ENCODE measurements at places on chromosomes 1 and 21.

DNA sequence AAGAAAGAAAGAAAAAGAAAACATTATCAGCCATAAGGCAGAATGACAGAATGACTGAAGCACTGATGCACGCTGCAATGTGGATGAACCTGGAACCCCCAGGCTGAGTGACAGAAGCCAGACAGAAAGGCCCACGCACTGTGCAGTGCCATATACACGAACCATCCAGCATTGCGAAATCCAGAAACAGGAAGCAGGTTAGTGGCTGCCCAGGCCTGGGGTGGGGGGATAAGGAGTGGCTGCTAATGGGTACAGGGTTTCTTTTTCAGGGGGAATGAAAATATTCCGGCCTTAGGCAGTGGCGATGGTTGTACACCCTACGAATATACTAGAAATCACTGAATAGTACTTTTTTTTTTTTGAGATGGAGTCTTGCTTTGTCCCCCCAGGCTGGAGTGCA lies 57.0 kb downstream of the CHD5 start:
- DNase-seq: no peak

GRCh38 chr1:111720274-111720976 lies 18.8 kb downstream of the INKA2 start:
- no peak for DNase-seq

- DNase-seq: no peak
Observed at GRCh38 chr1:17096584-17096983, 22.7 kb downstream of the PADI2 start.

DNA sequence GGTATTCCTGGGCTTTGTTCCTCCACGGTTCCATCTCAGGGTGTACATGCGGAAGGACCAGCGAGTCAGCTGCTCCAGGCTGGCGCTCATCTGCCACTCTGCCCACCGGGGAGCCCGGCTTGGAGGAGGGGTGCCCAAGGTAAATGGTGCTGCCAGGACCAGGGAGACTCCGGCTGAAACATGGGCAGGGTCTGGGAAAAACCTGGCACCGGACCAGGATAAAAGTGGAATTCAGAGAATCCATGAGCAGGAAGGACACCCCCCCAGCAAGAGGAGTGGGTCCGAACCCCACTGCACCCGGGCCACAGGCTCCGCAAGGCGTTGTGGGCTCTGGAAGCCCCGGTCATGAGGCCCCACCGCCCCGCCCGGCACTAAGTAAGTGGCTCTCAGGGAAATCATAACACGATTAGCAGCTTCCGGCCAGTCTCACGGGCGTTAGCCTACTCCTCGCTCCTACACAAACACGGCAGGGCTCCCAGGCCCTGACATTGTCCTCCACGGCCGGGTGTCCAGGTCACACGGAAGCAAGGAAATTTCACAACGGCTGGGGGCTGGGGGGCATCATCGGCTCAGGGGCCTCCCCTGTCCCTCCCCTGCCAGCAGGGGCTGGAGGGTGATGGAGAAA lies 21.1 kb downstream of the MEGF6 start:
- no peak for DNase-seq

- DNase-seq: no peak
Observed at GRCh38 chr1:245656189-245656717, 501.5 kb downstream of the KIF26B start.

DNA sequence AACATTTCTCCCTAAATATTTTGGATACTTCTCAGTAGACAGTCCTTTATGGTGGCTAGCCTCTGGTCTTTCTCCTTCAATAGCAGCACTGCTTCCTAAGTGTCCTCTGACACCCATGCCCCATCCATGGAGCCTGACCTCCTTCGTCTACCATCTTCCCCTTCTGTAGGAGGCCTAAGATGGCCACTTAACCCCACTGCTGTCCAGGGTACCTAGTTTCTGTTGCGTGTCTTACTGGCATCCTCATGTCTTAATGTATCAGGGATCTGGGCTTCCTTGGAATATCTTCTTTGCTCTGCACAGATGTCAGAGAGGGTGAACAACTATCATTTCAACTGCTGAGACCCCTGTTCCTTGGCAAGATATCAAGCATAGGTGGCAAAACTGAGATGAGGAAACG lies 5.4 kb upstream of the KIRREL1 start:
- no peak for DNase-seq

GRCh38 chr1:199223936-199224335 lies 585.1 kb downstream of the PTPRC start:
- DNase-seq: no peak

- no peak for DNase-seq
Observed at GRCh38 chr1:30250984-30251850, 472.2 kb downstream of the MATN1 start.

DNA sequence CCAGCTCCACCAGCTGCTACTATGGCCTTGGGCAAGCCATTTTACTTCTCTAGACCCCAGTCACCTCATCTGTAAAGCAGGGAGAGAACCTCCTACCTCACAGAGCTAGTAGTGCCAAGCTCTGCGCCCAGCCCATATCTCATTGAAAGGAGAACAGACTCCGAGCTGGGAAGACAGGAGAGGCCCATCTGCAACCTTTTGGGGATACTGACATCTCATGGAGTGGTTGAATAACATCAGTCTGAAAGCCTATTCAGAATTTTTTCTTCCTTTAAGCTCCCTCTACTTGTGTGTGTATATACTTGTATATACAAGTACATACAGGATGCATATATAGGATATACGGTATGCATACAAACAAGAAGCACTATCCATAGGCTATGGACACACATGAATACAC lies 279.5 kb upstream of the POU3F1 start:
- no peak for DNase-seq

GRCh38 chr1:225299624-225300023 lies 128.2 kb downstream of the LBR start:
- no peak for DNase-seq

- no peak for DNase-seq
Observed at GRCh38 chr1:167237000-167237399, 16.3 kb downstream of the POU2F1 start.

DNA sequence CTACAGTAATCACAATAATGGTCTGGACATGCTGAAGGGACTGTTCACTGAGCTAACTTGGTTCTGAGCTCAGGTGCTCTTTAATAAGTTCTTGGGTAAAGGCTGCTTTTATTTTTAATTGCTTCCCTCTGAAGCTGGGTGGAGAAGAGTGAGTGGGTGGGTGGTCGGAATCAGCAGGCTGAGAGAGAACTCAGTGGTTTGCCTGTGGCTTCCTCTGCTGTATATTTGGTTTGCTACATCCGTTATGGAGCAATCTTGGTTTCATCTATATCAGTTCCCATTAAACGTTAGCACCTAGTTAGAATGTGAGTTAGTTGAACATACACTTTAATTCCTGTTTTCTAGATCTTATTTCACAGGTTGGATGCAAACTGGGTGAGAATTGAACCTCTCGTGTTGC lies 23.3 kb downstream of the CNIH4 start:
- no peak for DNase-seq

GRCh38 chr1:241615043-241615974 lies 24.9 kb downstream of the CHML start:
- DNase-seq: no peak

DNA sequence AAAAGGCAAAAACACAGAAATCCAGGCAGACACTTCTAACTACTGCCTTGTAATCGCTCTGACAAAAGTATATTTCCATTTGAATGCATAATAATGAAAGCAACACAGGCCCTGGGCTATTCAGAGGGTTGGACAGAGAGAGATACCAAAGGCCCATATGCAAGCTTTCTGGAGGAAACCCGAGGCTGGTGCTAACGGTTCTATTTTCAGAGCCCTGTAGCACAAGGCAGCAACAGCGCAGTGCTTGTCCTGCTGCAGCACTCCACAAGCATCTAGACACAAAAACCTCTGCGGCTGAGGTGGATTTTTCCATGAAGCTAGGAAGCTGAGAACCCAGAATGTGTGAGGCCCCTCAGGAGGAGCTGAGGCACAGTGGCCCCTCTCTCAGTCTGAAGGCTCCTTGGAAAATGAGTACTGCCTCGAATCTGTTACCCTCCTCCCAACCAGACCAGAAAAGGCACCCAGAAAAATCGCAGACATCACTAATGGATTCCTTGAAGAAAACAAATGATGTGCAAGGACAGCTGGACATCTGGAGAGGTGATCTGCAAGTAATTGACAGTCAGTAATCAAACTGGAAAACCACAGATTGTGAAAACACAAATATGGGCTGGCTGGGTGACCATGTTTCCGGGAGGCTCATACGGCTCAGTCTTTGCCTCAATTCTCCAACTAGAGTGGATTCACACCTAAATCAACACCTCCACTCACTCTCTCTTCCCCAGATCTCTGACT lies 54.0 kb downstream of the COLGALT2 start:
- no peak for DNase-seq

DNA sequence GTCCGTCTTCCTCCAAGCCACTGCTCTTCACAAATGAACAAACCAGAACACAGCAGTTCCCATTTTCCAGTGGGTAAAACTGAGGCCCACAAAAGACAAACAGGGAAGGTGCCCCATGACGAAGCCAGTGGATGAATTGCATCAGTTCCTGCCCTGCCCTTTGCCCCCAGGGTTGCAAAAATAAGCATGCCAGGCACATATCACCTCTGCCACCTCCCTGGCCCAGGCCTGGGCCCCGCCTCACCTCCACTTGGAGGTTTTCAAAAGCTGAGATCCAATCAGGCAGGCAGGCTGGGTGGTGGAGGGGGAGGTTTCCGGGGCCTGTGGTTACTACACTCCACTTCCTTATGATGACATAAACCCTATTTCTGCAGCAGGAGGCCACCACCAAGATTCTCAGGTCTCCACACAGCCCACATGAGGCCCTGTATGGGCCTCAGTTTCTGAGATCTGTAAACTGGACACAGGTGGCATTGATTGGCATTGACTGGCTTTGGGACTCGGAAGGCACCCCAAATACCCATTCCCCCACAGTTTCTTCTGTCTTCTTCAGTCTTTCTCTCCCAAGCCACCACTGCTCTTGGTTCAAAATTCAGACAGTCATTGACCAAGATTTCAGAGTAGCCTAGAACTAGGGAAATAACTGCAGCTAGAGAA lies 4.1 kb downstream of the KIF21B start:
- no peak for DNase-seq

DNA sequence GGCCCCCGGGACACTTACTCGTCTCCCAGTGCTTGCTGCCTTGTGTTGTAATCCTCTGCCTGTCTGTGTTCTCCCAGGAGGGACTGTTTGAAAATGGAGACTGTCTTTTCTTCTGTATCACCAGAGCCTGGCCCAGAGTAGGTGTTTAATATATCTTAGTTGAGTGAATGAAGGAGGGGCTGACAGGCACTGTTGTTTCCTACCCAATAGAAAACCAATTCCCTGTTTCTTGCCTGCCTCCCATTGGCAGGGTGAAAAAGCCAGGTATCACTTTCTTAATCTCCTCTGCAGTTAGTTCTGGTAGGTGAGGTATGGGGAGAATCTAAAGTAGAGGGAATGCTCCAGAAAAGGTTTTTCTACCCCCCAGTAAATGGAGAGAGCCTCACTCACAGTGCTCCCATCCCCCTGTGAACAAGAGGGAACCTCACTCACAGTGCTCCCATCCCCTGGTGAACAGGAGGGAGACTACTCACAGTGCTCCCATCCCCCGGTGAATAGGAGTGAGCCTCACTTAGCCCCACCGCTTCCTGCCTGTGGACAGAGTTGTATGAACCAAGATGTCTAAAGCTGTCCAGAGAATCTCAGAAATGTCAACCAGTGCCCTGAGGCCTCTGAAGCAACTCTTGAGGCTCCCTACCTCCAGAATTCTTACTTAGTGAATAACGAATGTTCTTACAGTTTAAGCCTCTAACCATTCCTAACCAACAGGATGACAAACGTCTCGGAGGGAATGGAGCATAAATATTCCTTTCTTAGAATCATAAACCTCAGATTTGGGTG lies at the start of gene GJA5:
Gene GJA5, minus strand, starts transcription at position 122 of the 780 bp plus-strand sequence. CDS start 1,364 bp downstream, outside the sequence.
- DNase-seq: no peak

- DNase-seq: no peak
Observed at GRCh38 chr1:44616991-44617702, 57.1 kb downstream of the TMEM53 start.

DNA sequence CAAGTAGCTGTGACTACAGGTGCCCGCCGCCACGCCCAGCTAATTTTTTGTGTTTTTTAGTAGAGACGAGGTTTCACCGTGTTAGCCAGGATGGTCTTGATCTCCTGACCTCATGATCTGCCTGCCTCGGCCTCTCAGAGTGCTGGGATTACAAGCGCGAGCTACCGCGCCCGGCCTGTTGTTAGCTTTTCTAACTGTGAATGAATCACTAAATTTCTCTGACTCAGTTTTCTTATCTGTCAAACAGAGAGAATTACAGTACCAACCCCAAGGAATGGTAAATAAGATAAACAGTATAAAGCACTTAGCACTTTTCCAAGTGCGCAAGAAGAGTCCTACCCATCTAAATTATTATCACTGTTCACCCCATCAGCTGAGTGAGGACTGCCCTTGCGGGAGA lies 193.6 kb downstream of the VAV3 start:
- DNase-seq: no peak
